ENCODE measurements at places on chromosomes 7 and 10. TPM values are rescaled to one million over a fixed set of nuclear protein-coding genes. Genes with fewer than 3 reads are reported as not detected.

- no peak for DNase-seq
Observed at GRCh38 chr7:64870656-64871055, 32.4 kb upstream of the ZNF273 start.

The PRSS2 gene
- total RNA-seq, result not detected

- DNase-seq, result no peak
Observed at GRCh38 chr10:73501651-73502050, 5.8 kb upstream of the PPP3CB start.

DNA sequence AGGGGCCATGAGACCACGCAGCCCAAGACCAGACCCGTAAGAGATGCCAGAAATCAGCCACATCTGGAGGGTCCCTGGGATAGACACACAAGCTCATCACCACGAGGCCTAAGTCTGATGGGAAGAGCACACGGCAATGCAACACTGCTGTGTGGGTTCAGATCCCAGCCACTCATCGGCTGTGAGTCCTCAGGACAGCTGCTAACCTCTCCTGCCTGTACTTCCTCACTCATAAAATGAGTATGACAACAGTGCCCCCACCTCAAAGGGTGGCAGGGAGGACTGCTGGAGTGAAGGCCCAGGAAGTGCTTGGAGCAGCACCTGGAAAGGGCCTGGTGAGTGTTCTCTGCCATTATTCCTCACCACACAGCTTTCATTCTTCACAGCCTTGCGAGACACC, 60.9 kb downstream of the MAD1L1 start:
- DNase-seq, result no peak

- no peak for DNase-seq
Observed at GRCh38 chr10:36096576-36096975, 454.5 kb upstream of the FZD8 start.

- no peak for DNase-seq
Observed at GRCh38 chr10:114911801-114912469, 26.1 kb upstream of the TRUB1 start.

DNA sequence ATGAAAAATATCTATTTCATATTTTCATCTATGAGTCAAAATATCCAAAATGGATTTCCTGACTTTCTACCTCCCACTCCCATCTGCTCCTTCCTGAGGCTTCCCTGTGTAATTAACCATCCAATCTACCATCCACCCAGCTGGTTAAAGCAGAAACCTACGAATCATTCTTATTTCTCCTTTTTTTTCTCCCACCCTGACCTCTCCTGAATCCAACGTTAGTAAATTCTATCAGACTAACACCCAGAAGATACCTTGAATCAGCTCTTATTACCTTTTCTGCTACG, 3.7 kb upstream of the LIPF start:
- no peak for DNase-seq

The AGAP5 gene
- 24.6 TPM for total RNA-seq

DNA sequence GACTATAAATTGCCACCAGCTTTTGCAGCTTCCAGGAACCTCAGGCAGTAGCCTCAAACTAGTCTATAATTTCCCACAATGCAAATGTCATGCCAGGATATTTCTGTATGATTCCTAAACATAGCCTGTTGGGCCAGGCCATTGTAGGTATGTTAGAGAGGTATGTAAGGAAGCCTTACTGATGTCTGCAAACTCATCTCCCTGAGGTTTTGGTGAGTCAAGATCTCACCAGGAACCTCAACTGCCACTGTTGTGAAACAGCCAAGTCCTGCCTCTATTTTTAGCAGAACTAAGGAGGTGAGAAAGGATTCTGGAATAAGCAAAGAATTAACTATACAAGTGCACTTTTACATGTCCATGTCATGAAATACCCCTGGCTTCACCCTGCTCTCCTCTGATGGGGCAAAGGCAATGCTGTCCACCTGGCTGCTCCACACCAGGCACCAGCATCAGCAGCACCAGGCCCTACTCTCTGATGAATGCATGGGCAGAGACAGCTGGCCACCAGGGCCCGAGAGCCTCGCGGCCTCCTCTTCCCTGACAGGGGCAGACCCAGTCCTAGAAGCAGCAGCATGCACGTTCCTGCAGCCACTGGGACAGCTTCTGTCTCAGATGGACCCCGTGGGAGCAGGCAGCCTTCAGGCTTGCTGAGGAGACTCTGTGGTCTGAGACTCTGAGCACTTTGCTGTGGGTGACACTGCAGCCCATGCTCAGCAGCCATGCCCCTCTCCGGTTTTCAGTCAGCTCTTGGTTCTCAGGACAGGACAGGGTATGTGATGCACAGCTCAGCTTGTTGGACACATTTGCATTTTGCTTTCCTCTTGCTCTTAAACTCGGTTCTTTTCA, 147.3 kb downstream of the ZMYND11 start:
- DNase-seq, result no peak

- DNase-seq, result no peak
Observed at GRCh38 chr10:121781101-121781500, 146.7 kb downstream of the ATE1 start.

GRCh38 chr7:33650828-33651227, 254.5 kb upstream of the BMPER start:
- no peak for DNase-seq

- DNase-seq, result peak; percentile 26
Observed at GRCh38 chr7:69187824-69188333, 410.4 kb upstream of the AUTS2 start.

DNA sequence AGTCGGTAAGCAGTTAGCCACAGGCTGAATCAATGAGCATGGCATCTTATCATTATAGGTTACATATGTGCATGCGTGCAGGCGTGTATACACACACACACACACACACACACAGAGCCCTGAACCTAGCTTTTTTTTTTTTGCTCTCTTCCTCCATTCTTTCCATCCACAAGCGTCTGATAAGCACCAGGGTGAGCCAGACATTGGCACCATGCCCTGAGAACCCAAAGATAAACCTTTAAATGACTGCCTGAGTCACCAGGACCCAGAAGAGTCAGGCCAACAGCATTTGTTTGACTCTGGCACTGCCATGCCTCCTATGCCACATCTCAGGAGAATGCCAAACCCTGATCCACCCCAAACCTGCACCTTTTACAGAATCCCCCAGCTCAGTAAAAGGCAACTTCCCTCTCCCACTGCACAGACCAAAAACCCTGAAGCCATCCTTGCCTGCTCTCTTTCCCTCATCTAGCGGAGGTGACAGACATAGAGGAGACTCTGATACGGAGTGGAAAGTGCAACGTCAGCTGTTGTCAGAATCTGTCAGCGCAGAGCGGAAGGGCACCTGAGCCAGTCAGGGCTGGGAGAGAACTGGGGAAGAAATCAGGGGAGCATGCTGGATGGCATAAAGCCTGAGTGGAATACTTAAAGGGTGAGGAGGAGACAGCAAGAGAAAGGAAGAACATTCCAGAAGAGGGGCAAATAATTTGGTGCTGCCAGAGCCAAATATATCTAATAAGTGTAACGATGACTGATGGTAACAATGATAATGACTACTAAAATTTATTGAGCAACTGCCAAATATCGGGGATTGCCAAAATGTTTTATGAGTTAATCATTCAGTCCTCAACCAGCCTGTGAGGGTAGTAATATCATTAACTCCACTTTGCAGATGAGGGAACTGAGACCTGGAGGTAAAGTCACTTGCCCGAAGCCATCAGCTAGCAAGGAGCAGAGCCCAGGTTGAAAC, 3.2 kb downstream of the PARP12 start:
- peak; percentile 95 for DNase-seq

The DHX32 gene
- total RNA-seq, result 82.1 TPM

- DNase-seq, result no peak
Observed at GRCh38 chr10:88154596-88155250, 291.3 kb downstream of the PTEN start.

The AKR1C2 gene
- 74.6 TPM for total RNA-seq

- DNase-seq, result no peak
Observed at GRCh38 chr7:90433221-90433620, 30.0 kb downstream of the CLDN12 start.

- DNase-seq, result no peak
Observed at GRCh38 chr7:51606601-51607154, 290.1 kb upstream of the COBL start.

DNA sequence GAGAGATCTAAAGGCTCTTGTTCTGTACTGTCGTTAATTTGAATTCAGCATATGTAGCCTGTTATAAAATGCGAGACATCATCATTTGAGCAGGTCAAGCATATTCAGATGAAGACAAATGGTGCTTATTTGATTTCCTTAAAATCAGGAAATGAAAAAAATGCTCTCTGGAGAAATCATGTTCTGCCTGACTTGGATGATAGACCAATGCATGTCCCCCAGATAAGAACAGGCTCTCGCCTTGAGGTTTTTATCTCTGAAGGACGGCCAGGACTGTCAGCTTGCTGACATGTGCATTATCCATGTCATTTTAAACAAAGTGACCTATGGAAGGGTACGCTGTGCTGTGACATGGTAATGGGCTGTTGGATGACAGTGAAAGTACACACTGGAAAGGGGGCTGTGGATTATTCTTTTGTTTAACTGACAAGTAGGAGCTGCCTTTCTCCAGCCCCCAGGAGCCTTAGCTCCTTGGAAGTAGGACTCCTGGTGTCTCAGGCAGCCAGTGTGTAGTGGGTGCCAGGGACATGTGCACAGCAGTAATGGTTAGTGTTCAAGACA, 695.1 kb upstream of the GALNT17 start:
- DNase-seq, result no peak

- DNase-seq, result no peak
Observed at GRCh38 chr10:1776127-1776662, 38.9 kb upstream of the ADARB2 start.

The KBTBD2 gene
- total RNA-seq, result 63.6 TPM

The CTBP2 gene
- total RNA-seq, result 69.8 TPM

The CABCOCO1 gene
- total RNA-seq, result 1.2 TPM

The SPOCK2 gene
- 0.29 TPM for total RNA-seq

DNA sequence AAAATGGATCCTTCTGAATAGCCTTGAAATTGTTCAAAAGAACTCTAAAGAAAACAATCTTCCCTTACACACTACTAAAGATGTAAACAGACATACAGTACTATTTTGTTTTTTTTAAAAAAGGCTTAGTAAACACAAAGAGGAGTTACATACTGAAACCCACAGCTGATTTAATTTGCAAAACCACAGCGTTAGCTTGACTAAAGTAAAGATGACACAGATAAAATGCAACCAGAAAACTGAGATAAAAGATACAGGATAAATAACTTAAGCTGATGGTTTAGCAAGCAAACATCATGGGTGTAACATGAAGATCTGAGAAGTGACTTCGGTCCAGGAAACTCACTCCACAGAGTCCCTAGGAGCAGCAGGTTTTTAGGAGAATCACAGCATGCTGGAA, 21.8 kb downstream of the PRKCQ start:
- DNase-seq, result no peak

GRCh38 chr7:134356421-134356936, 39.7 kb upstream of the SLC35B4 start:
- no peak for DNase-seq

DNA sequence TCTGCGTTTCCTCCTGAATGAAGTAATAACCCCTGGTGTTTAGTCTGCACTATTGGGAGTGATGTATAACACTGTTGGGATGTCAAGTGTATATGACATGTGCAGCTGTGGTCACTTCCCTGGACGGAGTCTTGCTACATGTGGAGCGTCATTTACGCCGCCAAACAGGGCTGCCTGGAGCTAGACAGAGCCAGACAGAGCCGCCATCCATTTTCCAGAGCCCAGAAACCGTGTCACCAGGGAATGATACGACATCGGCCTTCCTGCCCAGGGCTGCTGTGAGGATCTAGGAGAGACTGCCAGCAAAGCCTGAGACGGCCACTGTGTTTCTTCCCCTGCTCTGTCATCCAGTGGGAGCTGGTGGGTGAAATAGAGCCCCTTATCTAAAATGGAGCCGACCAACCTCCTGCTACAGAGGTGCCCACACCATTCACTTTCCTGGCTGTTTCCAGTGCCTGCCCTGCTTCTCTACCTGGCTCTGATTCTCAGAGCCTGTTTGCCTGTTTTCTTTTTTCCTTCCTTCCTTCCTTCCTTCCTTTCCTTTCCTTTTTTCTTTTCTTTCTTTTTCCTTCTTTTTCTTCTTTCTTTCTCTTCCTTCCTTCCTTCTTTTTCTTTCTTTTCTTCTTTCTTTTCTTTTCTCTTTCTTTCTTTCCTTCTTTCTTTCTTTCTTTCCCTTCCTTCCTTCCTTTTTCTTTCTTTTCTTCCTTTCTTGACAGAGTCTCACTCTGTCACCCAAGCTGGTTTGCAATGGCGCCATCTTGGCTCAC, 13.3 kb upstream of the FGFR2 start:
- no peak for DNase-seq

DNA sequence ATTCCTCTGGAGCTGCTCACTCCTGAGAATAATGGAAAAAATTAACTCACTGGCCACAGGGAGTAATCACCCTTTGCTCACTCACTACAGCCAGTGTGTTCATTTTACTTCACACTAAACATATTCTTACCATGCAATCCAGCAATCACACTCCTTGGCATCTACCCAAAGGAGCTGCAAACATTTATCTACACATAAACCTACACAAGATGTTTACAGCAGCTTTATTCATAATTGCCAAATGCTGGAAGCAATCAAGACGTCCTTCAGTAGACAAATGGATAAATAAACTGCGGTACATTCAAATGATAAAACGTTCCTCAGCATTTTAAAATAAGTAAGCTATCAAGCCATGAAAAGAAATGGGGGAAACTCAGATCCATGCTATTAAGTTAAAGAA, 34.2 kb upstream of the POM121L12 start:
- DNase-seq, result no peak

Data from H4 (cell line).